Right renal cortex interstitium (tissue), 3 donors: ENCODE measurements at places on chromosomes 5 and 9. TPM values are rescaled to one million over a fixed set of nuclear protein-coding genes. Genes with fewer than 3 reads are reported as not detected.

DNA sequence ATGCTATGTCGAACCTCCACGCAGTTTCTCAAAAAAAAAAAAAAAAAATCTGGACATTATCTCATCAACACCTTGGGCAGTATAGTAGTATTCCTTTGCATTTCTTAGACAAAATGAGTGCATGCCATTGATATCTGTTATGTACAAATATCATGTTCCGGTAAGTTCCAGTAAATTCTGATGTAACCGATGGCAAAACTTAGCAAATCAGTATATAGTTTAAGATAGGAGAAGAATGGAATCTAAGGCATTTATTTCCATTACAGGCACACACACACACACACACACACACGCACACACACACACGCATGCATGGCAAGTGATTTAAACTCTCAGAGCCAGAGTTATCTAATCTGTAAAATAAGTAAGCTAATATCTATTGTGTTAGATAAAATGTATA is 356.5 kb upstream of the TUSC1 start:
- DNase-seq: no peak

GRCh38 chr5:67957374-67957773 is 258.2 kb upstream of the PIK3R1 start:
- DNase-seq: no peak

GRCh38 chr9:11275158-11275695 is 662.4 kb upstream of the PTPRD start:
- DNase-seq: no peak

ELAVL2 gene
- 3.6 TPM for polyA plus RNA-seq
